ENCODE measurements at places on chromosomes 13 and 19.

- DNase-seq = no peak
Measured at GRCh38 chr13:76610819-76611415, 275.3 kb downstream of the KCTD12 start.

- no peak for DNase-seq
Measured at GRCh38 chr13:50957620-50958019, 48.0 kb downstream of the RNASEH2B start.

DNA sequence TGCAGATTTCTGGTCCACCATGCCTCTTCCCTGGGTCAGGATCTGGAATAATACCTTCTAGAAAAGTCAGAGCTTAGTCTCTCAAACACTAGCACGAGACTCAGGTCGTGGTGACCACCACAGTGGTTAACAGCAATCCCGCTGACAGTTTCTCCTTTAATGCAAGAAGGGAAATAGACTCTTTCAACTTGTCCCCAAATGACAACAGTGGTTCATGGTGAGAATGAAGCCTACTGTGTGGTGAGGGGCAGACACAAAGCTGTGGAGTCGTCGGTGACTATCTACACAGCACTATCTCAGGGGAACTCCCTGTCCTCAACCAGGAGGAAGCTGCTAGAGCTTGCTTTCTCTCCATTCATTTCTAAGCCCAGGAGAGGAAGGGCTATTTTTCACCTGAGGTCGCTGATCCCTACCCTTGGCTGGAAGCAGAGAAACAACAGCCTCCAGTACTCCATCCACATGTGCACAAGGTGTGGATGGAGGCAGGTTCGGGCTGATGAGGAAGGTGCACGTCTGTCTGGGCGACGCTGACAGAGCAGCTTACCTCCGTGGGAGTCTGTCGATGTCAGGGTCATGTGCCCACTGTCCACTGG lies 72.4 kb downstream of the STK24 start:
- DNase-seq = no peak

DNA sequence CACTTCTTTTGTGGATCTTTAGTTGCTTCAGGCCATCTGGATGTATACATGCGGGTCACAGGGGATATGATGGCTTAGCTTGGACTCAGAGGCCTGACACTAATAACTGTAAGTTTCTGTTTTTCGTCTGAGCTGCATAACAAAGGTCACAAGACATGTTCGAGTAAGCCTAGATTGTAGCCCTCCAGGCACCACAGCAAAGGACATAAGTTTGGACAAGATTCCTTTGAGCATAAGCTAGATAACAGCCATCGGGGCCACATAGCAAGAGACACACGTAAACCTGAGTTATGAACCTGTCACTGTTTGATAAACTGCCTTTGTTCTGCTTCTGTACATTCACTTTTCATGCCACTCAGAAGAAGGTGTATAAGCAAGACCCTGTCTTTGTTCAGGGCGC lies 14.6 kb downstream of the IGFL3 start:
- no peak for DNase-seq

DNA sequence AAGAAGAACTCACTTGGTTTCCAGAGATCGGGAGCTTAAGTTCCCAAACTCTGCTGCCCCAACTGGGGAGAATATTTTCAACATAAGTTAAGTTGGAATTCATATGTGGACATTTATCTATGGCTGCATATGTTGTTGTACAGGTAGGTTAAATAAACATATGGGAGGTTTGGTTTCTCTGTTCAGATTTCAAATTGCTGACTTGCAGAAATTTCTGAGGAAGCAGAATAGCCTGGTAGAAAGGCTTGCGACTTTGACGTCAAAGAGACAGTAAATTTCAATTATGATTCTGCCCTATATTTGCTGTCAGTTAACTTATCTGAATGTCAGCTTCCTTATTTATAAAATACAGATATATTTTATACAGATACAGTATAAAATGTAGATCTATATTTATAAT lies 40.0 kb upstream of the TPP2 start:
- DNase-seq = no peak

GRCh38 chr13:48492096-48492440 lies 40.8 kb downstream of the RCBTB2 start:
- no peak for DNase-seq

DNA sequence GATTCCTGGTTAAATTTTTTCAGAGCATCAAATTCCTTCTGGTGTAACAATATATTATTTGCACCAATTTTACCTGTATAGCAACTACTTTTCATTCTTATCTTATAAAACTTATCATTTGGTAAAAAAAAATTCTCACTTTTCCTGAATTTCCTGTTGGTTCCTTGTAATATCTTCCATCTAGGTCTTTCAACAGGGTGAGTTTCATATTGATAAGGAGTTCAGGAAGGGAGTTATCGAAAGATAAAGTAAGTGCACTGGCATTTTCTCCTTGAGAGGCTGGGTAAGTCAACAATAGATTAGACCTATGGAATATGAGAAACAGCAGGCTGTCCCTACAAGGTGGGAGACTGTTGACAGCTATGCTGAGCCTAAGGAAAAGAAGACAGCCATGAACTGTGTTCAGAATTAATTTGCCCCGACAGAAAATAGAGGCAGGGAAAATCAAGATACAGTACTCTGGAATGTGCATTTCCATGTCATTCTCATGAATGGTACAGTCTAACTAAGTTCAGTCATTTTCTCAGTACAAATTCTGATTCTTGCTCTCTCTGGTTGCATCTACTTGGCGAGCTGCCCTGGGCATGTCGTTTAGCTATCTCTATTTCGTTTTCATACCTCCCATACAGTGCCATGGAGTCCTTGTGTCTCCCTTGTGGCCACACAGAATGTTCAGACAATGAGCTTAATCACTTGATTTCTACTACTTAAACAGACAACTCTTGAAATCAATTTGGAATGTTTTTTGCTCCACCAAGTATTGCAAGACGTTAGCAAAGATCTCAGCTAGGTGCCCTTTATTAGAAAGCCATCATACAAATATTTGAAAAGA lies 9.9 kb downstream of the IGFL1 start:
- DNase-seq = no peak

DNA sequence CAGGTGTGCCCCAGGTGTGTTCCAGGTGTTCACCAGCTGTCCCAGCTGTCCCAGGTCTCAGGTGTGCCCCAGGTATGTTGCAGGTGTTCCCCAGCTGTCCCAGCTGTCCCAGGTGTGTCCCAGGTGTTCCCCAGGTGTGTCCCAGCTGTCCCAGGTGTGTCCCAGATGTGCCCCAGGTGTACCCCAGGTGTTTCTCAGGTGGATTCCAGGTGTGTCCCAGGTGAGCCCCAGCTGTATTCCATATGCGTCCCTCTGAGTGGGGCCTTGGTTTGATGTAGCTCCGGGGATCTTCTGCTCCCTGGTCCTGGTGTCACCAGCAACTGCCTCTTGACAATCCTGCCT lies 719 bp upstream of the GRK1 start:
- DNase-seq = no peak

DNA sequence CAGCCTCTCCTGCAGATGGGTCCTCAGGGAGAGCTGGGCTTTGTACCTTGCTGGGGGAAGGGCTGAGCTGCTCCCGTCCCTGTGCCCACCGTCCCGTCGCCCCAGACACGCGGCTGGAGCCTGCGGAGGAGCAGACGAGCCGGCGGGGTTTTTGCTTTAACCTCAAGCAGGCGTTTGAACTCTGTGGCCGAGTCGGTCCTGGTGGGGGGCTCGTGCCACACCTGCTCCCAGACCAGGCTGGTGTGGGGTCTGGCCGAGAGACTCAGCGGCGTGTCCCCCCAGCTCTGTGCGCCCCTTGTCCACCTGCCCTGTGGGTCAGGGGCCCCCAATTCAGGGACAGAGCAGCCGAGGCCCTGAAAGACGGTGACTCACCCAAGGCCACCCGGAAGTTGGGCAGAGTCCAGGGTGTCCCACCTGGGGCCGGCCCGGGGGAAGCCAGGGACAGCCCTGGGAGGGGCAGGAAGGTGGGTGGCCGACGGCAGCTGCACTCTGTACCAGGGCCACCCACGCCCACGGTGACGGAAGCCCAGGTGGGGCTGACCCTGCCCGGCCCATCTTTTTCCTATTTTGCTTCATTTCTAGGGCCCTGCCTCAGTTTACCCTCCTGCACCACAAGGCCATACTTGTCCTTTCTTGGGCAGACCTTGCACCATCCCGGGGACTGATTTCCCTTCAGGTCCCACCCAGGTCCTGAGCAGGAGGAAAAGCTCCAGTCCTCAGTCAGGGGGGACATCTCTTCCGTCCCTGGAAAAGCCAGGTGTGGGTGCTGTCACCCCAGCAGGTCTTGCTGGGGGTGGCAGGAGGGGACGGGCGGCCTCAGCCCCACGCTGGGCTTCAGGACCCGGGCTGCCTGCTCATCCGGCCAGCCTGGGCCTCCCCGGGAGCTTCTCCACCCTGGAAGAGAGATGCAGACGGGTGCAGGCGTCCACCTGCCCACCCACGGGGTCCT lies 5.3 kb downstream of the EFNA2 start:
- no peak for DNase-seq

- DNase-seq = no peak
Measured at GRCh38 chr19:41218615-41219507, at the start of gene AXL. AXL (plus strand) TSS chr19:41219223; CDS start chr19:41219393, 170 bp downstream.

DNA sequence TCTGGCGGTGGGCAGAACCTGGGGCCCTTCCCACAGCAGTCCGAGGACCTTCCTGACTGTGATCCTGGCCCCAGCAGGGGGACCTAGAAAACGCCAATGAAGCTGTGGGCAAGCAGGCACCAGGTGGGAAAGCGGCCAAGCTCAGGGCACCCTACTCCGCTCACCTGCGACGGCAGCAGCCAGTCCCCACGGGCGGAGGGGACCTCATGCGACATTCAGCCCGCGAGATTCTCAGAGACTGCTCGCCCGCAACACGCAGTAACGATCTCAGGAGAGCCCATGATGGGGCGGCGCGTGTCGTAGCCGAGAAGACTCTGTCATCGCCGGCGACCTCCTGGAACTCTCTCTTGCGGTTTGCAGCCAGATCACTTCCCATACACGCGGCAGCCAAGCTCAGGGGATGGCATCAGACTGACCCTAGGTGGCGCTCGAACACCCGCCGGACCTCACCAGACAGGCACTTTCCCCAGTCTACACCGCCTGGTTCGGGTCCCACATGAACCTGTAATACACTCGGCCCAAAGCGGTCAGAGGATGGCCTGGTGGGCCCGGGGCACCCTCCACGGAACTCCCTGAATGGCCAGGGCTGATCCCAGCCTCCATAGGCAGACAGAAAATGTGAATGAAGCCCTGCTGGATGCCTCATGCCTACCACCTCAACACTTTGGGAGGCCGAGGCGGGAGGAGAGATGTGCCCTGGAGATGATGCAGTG lies 26.5 kb downstream of the MAN2B1 start:
- DNase-seq = peak; percentile 88

DNA sequence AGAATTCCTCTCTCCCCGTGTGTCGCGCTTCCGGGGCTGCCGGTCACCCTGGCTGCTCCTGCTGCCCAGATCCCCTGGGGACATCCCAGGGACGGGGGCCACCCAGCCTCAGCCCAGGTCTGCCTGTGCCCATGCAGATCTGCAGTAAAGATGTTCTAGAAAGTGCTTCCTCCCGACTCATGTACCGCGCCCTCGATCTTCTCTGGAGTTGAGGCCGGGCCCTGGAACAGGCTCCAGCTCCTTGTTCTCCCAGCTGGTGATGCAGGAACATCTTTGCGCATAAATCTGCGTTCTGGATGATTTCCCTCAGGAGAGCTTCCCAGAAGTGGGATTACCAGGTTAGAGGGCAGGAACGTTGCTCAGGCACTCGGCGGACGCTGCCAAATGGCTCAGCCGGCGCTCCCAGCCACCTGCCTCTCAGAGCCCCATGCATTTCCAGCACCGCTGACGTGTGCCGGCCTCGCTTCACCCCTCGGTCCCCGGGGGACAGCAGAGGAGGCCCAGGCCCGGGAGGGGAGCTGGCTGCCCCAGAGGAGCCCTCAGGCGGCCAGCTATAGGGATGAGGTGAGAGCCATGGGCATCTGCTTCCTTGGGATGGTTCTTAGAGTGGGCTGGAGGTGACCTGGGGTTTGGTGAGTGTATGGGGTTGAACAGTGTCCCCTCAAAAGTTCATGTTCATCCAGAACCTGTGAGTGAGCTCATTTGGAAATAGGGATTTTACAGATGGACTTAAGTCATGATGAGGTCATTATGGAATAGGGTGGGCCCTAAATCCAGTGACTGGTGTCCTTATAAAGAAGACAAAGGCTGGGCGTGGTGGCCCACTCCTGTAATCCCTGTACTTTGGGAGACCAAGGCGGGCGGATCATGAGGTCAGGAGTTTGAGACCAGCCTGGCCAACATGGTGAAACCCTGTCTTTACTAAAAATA lies 42.6 kb downstream of the CRTC1 start:
- DNase-seq = no peak

DNA sequence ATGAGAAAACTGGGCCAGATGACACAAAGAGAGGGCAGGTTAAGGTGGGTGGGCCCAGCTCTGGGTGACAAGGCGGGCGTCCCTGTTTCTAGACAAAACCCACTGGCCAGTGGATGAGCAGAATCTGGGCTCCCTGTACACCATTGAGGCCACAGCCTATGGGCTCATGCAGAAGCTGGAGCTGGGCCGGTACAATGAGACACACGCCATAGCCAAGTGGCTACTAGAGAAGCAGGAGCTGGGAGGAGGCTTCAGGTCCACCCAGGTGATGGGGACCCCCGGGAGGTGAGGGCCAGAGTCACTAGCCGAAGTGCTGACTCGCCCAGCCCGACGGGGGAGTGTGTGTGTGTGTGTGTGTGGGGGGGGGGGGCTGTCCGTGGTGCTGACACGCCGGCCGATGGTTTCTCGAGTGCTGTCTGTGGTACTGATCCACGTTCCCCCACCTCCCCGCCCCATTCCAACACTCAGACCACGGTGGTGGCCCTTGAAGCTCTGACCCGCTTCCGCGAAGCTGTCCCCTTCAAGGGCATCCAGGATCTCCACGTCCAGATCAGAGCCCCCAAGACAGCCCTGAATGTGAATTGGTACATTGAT lies 24.3 kb upstream of the SHFL start:
- no peak for DNase-seq

DNA sequence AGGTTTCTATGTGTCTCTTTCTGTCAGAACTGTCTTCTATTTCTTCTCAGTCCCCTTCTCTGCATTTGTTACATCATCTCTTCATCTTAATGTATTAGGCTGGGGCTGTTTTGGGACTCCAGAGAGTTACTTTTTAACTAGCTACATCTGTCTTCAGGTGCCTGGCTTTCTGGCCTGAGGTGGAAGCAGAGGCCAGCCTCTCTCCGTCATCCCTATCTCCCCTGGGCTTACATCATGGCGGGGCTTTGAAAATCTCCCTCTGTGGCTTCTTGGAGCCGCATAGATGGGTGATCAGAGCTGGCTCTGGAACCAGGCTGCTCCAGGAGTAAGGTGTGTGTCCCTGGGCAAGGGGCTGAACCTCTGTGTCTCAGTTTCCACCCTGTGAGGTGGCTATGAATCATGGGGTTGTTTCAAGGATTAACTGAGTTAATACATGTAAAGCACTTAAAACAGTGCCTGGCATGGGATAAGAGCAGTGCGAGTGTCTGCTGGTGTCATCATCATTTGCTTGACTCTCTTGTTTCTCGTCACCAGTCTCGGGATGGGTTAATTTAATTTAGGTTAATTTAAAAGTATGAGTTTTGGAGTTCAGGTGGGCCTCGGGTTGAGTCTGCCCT lies 2.0 kb downstream of the EPN1 start:
- no peak for DNase-seq

DNA sequence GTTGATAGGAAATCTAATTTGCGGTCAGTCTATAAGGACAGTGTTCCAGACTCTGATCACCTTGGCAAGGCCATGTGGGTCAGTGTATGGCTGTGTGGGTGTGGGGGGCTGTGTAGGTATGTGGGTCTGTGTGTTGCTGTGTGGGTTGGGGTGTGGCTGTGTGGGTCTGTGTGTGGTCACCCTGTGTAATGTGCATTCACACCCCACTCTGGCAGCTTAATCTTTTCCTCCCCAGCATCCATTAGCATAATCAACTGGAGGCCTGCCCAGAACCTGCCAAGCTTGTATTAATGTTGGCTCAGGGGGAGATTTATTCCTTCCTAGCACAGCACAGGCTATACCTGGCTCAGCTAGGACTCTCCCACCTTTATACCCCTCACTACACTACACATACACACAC lies 203.2 kb downstream of the TUBA3C start:
- DNase-seq = no peak
